ENCODE measurements at places on chromosomes 16 and 17.

DNA sequence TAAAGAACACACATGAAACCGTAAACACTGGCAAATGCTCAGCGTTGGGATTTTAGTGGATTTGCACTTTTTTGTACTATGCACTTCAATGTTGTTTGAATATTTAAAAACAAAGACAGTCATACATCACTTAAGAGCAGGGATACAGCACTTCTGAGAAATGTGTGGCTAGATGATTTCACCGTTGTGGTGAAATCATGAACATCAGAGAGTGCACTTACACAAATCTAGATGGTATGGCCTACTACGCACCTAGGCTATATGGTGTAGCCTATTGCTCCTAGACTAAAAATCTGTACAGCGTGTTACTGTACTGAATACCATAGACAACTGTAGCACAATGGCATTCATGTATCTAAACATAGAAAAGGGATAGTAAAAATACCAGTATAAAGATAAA, 37.6 kb upstream of the CNEP1R1 start:
- DNase-seq = no peak

GRCh38 chr17:41390411-41390938, 6.9 kb downstream of the KRT31 start:
- no peak for DNase-seq

DNA sequence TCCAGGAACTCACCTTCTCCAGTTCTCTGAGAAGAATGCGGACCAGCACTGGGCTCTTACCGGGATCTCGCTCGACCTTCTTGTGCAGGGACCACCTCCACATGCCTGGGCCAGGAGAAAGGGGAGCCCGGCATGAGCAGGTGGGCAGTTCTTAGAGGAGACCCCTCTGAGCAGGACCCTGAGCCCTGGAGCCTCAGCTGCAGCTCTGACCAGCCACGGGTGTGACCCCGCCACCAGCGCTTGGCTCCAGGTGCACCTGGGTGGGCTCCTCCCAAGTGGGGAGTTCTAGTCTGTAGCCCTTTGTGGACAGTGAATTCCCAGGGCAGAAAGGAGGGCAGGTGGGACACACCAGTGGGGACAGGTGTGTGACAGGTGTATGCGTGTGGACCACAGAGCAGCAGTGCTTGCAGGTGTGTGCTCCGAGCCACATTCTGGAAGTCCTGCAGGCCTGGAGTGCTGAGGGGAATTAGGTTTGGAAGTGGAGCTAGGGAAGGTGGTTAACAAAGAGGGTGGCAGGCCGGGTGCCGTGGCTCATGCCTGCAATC, 28.9 kb downstream of the PIK3R6 start:
- DNase-seq = no peak

DNA sequence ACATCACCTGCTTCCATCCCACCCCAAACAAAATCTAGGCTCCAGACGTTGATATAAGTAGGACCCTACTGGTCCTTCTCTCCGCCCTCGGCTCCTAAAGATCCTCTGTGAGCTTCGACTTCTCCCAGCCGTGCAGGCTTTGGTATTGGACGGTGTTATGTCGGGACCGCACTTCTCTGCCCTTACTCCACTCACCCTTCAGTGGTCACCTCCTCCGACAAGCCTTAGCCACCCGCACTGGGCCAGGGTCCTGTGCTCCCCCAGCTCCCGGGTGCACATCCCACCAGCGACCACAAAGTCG, 1.6 kb downstream of the PSMB10 start:
- DNase-seq = no peak

DNA sequence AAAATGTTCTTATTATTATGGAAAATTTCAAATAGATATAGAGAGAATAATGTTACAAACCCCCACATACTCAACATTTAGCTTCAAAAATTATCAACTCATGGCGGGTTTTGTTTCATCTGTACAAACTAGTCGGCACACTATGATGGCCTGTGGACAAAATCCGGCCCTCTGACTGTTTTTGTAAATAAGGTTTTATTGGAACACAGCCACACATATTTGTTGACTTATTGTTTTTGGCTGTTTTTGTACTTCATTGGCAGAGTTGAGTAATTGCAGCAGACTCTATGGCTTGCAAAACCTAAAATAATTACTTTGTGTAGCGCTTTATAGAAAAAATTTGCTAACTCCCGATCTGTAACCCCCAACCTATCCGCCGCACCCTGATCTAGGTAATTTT, 41.4 kb upstream of the CLEC18A start:
- no peak for DNase-seq

- DNase-seq = no peak
These were observed 36.2 kb downstream of the ZNF750 start for GRCh38 chr17:82803606-82804005.

DNA sequence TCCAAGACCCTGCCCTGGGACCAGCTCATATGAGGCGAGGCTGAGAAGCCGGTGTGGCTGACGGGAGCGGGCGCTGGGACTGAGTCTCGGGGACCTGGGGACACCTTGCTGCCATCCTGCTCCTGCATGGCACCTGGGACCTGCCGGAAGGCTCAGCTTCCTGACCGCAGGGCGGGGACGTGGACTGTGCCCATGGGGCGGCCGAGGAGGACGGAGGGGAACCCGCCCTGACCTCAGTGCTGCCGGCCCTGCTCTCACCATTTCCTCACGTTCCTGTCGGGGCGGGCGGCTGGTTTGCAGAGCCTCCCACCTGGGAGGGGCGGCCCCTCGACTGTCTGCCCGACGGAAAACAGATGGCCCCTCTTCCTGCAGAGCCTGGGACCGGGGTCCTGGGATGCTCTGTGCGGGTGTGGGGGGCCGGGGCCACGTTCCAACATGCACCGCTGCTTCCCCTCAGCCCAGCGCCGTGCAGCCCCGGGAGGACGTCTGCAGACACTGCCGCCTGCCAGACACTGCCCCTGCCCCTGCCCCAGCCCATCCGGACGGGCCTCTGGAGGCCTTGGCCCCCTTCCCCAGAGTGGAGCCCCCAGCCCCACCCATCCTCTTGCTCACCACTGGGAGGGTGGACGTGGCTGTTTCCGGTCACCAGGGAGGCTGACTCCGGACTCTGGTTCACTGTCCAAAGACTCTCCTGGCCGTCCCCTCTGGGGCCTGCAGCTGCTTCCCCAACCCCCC, 43.9 kb upstream of the SSTR5 start:
- DNase-seq = no peak

DNA sequence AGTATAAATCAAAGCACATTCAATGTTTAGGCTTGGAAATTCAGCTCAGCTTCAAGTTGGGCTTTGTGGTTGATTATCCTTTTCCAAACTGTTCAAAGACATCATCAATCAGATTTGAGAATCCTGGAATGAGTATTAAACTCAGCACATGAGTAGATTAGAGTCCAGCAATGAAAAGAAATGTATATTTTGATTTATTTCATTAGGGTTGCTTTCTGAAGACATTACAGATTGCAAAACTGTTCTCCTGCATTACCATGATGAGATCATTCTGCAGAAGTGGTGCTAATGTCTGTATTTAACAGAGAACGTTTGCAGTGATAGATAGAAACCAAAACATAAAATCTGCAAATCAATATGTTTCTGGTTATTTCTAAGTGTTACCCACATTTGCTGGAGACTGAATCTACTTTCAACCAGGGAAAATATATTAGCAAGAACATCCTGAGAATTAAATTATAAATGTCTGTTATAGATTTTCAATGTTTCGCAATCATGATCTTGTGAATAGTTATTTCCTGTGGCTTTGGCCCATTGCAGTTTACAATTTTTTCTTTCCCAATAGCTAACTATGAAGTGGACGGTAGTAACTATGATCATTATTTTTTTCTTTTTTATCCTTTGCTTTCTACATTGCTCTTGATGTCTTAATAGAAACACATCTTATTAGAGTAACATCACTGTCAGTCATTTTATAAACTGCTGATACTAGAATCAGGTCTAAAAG, 1125.7 kb upstream of the GOT2 start:
- no peak for DNase-seq

DNA sequence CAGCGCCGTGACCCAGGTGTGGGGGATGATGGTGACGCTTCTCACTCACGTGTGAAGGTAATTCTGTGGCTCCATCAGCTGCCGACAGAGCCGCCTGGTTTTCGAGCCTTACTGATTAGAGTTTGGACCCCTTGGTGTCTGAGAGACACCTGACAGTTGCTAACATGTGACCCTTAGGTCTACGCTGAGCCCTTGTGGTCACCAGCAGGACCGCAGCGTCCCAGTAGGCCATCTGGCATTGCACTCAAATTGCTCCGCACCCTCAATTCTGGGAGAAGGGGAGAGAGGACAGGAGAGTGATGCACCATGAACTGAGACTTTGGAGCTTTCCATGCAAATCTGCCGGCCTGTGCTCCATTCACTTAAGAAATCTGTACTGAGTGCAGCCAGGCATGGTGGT, 2.5 kb downstream of the FLYWCH1 start:
- no peak for DNase-seq

DNA sequence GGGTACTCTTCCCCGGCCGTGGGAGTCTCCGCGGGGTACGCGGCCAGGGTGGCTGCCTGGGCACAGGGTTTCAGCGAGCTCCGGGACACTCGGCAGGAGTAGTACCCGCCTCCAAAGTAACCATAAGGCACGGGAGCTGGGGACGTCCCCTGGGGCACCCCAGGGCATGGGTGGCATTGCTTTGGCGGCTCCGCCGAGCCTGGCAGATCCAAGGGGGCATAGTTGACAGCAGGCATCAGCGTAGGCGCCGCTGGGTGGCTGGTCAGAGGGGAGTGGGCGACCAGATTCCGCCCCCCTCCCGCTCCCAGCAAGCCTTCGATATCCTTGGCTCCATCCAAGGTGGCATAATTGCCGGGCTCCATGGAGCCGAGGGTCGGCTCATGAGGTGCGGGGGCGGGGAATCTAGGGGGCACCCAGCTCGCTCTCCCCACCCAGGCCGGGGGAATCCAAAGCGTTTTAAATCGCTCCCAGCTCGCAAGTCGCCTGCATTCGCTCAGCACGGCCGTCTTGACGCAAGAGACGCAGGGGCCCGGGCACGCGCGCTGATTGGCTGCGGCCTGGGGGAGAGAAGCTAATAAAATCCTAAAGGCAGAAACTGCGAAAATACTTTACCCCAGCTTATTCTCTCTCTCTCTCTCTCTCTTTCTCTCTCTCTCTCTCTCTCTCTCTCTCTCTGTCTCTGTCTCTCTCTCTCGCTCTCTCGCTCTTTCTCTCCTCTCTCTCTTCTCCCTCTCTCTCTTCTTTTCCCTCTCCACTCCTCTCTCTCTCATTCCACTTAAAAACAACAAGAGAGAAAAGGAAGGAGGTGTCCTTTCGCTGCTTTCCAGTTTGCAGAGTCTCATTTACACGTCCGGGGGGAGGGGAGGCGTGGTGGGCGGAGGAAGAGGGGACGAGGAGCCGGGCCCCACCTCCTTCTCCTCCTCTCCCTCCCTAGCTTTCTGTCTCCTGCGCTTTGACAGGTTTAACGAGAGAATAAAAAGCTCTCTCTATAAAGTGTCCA, at the start of gene HOXB13:
Gene HOXB13 (minus strand): TSS at position 519 of the 1,000 bp plus-strand sequence. CDS start 157 bp downstream, at position 362.
- no peak for DNase-seq

DNA sequence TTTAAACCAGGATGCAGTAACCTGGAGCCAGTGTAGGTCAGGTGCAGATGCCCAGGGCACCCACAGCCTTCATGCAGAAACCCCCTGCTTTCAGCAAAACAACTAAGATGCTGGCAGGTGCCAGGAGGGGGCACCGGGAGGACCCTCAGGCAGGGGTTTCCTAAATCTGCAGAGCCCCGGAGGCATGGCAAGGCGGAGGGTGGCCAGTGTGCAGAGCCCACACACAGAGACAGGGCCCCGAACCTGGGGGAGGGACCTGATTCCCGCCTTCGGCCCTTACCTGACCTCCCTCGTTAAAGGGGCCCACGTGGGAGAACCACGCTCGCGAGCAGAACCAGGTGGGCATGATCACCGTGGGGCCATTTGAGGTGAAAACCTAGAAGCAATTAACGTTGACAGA, 114.0 kb upstream of the METRNL start:
- no peak for DNase-seq

DNA sequence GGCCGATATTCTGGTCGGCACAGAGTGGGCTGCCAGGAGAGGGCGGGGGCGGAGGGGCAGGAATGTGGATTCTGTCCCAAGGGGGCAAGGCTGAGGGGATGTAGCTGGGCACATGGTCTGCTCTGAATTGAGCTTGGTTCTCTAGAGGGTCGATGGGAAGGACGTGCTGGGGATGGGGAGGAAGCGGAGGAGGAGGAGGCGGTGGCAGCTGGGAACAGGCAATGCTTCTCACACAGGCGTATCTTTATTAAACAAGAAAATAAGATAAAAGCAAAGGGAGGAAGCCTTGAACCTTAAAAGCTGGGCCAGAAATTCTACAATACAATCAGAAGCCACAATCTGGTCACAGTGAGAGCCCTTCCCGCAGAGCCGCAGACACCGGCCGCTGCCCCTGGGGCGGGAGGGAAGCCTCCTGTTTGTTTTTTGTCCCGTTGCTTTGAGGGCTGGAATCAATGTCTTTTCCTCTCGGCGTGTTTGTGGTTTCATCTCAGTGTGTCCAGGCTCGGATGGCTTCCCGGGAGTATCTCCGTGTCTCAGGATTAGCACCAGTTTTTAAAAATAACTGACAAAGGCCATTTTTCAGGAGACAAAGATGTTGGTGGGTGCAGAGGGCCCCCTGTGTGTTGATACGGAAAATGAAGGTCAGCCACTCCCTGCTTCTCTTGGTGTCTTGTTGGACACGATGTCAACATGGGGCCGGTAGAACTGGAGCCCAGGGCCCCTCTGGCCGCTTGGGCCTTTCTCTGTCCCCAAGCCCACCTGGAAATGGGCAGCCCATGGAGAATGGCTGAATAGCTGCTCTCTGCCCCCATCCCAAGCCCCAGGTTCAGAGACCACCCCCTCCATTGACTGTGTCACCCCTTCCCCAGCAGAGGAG, 12.3 kb upstream of the SLC7A5 start:
- no peak for DNase-seq

- no peak for DNase-seq
These were observed 17.6 kb upstream of the MAF start for GRCh38 chr16:79618041-79618691.

DNA sequence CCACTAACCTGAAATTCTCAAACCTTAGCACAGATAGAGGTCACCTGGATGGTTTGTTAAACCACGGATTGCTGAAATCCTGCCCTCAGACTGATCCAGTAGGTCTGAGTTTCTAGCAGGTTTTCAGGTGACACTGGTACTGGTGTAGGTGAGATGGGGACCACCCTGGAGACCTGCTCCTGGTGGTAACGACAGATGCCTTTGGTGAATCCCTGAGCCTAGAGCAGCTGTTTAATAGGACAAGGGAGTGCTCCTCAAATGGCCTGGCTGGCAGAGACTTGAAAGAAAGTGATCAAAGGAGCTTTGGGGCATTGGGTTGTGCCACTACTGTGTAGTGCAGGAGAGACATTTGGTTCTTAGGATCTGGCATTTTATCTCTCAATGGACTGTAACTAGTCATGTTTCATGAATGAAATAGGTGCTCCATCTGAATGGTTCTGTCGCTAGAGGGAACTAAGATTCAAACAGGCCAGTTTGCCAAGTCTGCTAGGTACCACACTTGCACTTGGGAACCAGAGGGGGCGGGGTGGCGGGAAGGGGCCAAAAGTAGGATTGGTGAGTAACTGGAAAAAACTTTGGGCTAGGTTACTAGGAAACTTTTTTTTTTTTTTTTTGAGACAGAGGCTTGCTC, 2.9 kb upstream of the IFI35 start:
- no peak for DNase-seq

GRCh38 chr16:85650844-85651628, 37.7 kb downstream of the GINS2 start:
- no peak for DNase-seq
